Activated naive CD4-positive, alpha-beta T cell (primary cell): ENCODE measurements at places on chromosomes 13 and 19.

DNA sequence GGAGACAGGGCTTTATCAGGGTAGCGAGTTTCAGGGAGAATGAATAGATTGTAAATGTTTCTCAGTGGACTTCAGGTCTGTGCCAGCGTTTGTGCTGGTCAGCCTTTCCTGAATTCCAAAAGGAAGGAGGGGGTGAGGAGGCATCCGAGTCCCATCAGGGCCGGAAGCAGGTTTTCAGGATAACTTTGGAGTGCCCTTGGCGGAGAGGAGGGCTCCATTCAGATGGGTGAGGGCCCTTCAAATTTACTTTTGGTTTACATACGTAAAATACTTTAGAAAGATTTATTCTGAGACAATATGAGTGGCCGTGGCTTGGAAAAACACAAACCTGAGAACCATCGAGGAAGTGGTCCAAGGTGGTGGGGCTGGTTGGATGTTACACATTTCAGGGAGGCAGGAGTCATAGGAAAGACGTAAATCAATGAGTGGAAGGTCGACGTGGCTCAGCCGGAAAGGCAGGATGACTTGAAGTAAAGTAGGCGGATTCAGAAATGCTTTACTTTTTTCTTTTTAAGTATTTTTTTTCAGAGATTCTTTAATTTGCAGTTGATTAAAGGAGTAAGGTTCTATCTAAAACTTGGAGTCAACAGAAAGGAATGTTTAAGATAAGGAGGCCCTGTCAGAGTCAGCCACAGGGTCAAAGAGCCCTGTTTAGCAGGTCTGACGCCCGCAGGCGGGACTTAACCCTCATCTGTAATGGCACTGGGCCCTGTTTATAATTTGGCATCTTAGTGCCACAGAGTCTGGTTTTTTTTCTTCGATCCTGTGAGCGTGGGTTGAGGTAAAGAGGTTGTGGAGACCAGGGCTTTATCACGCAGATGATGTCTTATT, 32.8 kb downstream of the ATP11A start:
- DNase-seq = no peak

DNA sequence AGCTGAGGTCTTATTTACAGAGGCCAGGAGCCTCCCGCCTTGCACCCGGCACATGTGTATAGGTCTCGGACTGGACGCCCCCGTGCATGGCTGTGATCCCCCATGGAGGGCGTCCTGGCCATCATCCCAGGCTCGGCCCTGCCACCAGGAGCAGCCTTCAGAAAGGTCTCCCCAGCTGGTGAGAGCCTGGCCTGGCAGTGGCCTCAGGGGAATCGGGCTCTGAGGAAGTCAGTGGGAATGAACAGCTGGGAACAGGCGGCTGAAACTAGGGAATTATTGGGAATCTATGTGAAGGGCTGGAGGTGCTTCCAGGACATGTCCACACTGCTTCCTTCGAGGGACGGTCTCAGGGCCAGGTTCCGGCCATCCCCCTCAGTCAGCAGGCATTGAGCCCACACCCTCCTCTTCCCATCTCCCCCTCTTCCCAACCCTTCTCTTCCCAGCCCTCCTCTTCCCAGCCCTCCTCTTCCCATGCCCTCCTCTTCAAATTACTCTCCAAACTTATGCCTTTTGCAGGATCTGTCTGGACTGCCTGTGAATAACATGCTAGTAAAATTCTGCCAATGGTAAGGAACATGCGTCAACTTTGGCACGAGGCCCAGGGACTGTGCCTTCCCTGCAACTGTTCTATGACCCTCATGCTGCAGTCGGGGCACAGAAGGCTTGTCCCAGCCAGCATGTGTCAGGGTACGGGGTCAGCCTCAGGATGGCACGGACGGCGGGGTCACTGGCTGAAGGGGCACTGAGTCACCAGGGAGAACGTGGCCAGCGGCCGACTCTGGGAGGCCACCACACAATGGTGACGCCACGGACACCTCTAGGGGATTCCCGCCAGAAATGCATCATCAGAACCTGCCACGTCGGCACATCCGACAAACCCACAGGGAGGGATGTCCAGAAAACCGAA, 24.2 kb upstream of the C13orf46 start:
- no peak for DNase-seq

DNA sequence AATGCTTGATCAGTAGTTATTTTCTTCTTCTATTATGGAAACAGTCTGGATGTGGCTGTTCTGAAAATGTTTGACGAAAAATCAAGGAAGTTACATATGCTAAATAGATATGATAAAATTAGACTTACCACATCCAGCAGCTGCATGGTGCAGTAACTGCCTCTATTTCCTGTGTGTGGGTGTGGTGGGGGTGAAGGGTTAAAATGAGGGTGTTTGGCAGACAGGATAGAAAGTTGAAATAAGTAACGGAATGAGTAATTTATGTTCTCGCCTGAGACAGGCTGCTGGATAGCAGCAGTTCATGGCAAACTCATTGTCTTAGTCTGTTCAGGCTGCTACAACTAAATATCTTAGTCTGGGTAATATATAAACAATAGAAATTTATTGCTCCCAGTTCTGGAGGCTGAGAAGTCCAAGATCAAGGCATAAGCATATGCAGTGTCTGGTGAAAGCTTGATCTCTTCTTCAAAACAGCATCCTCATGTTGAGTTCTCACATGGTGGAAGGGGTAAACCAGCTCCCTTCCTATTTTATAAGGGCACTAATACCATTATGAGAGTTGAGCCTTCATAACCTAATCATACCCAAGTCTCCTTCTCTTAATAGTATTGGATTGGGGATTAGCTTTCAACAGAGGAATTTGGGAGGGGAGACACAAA, 1248.9 kb downstream of the SLITRK5 start:
- DNase-seq = no peak

- no peak for DNase-seq
Measured at GRCh38 chr19:54422136-54422535, 6.9 kb downstream of the TTYH1 start.
